Left lobe of liver (tissue), 2 donors: ENCODE measurements at places on chromosomes 6 and 20. TPM values are rescaled to one million over a fixed set of nuclear protein-coding genes. Genes with fewer than 3 reads are reported as not detected.

- no peak for DNase-seq
These were observed 163.6 kb upstream of the CENPW start for GRCh38 chr6:126176282-126176681.

DNA sequence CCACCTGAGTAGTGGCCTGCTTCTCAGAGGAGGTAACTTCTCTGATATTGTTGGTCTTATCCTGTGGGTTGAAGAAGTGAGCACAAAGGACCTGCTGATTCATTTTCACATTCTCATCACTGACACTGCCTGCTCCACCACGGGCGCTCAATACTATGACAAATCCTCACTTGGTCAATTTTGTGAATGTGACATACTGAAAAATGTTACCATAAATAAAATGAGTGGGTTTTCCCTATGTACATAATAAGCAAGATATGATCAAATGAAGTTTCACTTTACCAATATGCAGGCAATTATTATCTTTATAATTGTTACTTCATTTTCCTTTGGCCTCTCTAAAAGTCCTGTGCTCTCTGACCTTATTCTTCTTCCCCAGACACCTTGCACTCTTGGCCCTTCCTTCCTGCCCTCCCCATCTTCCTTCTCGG lies 71.5 kb upstream of the RIPOR2 start:
- no peak for DNase-seq

- DNase-seq = no peak
These were observed 20.4 kb downstream of the USP49 start for GRCh38 chr6:41874741-41875140.

GRCh38 chr6:50952092-50952907 lies 133.6 kb downstream of the TFAP2B start:
- no peak for DNase-seq

- DNase-seq = no peak
These were observed 408.2 kb upstream of the FKBP1C start for GRCh38 chr6:62803094-62803493.

DNA sequence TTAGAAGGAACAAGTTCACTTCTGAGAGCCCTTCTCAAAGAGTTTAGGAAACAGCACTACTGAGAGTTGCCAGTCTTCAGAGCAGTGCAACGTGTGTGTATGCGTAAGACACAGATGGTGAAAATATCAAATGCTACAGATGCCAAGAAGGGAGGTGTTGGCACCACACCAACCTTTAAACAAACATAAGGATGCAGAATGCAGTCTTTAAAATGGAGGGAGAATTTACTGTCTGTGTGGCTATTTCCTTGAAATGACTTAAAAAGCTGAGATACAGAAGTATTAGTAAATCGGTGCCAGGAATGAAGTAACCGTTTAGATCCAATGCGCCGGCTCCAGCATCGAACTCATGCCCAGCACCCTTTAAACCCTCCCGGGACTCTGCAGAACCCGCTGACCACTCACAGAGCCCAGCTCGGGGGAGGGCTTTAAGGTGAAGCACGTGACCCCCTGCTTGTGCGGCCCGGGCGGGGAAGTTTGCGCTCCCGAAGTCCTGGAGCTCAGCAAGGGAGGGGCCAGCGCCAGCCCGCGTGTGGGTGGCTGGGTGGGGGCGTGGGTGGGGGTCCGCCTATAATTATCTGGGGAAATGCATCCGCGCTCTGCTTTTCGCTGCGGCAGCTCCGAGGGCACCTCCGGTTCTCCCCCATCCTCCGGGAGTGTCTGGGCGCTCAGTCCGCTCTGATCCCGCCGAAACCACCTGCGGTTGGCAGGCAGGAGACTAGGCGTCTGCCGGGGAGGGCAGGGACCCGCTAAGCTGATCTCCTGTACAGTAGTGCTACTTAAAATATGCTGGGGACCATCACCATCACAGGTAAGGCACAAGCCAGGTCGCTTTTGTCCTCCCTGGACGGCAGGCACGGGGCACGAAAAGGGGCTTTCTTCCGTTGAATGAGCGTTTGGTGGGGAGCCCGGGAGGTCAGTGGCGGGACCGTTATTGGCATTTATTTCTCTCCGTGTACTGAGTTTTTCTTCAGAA lies 66.0 kb downstream of the ZBTB2 start:
- DNase-seq = peak; percentile 50

DNA sequence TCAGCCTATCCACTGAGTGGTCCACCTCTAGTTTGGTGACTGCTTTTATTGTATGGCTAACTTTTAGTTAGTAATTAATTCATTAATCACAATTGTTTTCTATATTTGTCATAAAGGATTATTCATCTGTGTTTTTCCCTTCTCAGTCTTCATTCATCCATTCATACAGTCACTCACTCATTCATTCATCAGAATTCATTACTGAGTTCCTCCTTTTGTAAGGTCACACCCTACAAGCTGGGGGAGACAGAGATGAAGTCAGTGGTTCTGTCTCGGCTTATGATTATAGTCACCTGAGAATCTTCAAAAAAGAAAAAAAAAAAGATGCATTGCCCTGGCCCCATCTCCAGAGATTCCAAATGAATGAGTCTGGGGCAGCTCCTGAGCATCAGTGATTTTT lies 257.1 kb downstream of the ADGB start:
- no peak for DNase-seq

CALHM6 gene
- 2.2 TPM for total RNA-seq

CYP39A1 gene
- 35.9 TPM for total RNA-seq
